ENCODE measurements at places on chromosomes 4 and X.

GRCh38 chrX:150007356-150007755 is 69.1 kb upstream of the EOLA2 start:
- DNase-seq = no peak

DNA sequence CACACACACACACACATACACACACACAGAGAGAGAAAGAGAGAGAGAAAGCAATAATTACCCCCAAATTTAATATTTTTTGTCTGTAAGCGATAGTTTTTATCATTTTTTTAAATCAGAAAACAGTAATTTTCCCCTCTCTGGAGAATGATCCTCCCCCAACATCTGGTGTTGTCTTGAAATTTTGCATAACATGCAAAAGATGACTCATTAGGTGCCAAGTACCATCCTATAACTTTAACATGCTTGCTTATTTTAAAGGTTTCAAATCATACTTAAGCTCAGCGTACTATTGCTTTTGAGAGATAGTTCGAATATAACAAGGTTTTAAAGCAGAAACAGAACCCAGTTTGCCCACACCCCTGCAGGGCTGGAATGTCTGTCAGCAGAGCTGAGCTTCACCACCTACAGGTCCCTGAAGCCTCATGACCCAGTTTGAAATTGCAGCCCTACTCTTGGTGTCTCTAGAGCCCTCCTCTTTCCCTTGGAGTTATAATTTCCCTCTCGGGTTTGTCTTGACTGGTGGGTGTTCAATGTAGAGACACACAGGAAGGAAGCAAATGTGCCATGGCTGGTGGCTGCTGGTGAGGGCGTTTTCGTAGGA is 175.0 kb upstream of the HS3ST1 start:
- no peak for DNase-seq

GRCh38 chrX:16743604-16744325 is 24.4 kb downstream of the SYAP1 start:
- DNase-seq = no peak

GRCh38 chrX:19683358-19683757 is 168.1 kb upstream of the MAP3K15 start:
- DNase-seq = no peak

DNA sequence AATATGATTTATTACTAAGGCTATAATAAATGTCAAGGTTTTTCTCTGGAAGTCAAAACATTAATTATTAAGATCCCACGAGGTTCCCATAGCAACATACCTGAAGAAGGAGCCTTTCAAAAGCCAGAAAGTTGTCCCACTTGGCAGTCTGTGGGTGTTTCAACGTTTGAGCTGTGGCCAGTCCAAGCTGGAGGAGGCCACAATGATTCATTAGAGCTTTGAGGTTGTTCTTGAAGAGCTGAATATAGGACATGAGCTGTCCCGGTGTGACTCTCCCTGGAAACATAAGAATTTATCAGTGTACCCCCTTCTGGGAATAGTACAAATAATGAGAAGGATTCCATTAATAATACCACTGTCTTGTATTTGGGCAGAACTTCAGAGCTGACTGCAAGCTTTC is 92.1 kb downstream of the SCFD2 start:
- DNase-seq = no peak

DNA sequence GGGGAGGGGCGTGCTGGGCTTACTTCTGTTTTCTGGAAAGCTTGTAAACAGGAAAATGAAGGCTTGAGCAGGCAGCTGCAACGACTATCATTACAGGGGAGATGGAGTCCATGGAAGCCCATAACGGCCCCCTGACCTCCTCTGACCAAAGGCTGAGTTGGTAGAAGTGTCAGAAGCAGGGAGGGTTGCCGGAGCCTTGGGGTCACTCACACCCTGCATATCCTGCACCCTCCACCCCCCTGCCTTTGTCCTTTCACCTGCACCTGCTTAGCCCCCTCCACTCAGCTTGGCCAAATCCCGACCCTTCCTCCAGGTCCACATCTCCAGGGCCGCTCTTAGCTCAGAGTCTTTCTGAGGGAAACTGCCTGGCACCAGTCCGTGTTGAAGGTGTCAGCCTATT is 12.5 kb upstream of the MSX1 start:
- no peak for DNase-seq

Measured in left ventricle myocardium superior (tissue), 1 donor.